Posterior vena cava (tissue), 2 donors: ENCODE measurements at places on chromosomes 11 and 22.

DNA sequence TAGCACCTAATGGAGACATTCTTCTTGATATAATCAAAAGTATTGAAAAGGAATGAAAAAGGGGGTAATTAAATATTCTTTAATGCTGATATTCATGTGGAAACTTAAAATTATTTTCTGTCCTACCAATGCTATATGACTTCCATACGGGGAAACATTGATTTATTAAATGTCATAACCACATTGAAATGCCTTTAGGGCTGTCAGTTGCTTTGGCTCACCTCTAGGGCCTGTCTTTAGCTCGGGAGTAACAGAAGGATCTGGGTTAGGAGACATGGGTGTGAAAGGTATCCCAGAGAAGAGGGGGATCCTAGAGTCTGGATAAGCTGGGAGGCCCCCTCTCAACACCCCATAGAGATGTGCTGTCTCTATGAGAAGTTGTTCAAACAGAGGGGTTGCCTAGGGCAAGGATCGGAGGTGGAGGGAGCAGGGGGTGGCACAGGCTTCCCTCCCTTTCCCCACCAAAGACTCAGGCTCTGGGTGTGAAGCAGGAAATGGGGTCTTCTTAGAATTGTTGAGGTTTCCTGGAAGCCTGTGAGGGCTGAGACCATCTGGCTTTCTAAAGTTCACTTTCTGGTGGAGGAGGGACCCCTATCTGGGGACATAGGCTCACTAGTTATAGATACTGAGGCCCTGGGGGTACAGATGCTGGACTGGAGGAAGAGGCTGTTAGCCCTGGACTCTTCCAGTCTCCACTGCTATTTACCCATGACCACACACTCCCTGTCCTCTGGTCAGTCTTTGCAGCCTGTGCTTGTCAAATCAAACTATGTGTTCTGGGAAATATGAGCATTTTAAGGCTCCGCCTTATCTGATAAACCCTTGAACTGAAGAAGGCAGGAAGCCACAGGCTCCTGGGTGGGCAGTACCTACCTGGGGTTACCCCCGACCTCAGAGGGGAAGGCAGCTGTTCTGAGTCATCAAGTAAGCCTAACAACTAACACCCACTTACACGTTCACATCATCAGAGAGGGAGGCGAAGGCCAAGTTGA, 55.8 kb upstream of the RRAS2 start:
- no peak for DNase-seq

GRCh38 chr11:2927851-2928604, 1.2 kb downstream of the PHLDA2 start:
- peak; percentile 85 for DNase-seq

GRCh38 chr11:37109286-37109585, 511.2 kb upstream of the RAG2 start:
- no peak for DNase-seq

DNA sequence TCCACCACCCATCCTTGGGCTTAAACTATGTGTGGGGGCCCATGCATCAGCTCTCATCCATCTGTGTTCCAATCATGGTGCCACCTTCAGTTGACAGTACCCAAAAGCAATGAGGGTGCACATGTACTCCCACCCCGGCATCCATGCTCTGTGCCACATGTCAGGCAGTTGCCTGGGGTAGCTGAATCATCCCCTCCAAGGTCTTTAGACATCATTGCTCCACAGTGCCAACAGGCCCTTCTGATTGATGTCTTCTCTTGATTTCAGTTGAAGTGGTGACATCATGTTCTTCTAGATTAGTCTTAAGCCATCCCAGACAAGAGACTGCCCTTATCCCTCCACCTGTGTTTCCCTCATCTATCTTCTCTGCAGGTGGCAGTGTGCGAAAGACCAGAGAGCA, 42.5 kb downstream of the TMPRSS5 start:
- no peak for DNase-seq

DNA sequence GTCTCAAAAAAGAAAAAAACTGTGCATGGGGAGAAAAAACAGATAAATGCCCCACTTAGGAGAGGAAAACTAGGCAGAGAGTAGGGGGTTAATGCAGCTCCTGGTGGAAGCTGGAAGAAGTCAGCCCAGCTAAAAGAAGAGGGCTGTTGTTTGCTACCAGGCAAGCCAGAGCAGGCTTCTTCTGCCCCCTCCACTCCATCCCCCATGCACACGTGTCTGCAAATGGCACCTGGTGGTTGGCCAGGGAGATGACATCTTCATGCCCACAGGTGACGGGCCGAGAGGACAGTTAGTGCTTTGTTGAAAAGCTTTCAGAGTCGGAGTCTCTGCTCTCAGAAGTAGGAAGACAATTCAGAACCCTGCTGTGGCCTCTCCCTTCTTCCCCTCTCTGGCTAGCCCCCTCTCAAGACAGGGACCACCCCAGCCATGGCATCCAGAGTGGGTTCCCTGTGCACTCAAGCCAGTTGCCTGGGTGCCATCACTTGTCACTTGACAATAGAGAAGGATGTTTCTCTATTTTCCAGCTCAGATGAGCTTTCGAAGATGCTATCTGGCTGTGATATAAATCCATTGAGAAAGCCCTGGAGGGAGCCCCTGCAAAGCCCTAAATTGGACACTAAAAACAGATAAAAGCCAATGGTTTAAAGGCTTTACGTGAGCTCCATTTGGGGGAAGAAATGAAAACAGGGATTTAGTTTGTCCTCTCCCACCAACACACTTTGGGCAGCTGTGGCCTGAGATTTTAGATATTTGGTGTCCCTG, 142.0 kb downstream of the TRIM29 start:
- no peak for DNase-seq

- no peak for DNase-seq
Measured at GRCh38 chr11:72826191-72826941, 12.2 kb downstream of the ATG16L2 start.

- DNase-seq, result peak; percentile 82
Measured at GRCh38 chr22:21000207-21000986, 1.5 kb downstream of the THAP7 start.

DNA sequence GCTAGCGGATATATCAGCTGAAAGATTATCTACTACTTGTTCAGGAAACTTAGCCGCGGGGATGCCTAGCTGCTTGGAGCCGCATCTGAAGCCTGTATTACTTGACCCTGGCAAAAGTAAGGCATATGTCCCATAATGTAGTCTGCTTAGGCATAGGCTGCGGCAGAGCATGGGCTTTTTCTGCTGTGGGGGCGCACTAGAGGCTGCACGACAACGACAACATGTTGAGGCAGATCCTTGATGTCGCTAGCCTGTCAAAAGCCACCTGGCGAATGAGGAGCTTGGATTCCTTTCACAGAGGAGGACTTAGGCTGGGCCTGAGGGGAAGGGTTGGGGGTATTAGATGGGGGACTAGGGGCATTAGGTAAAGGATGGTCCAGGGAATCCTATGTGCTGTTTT, 1.1 kb upstream of the OR52N2 start:
- DNase-seq, result no peak
